ENCODE measurements at places on chromosomes 4 and X. TPM values are rescaled to one million over a fixed set of nuclear protein-coding genes. Genes with fewer than 3 reads are reported as not detected.
A peak's percentile ranks its signal among the peaks of the same experiment; 100 is the strongest.

GRCh38 chrX:56429581-56429980 lies 133.8 kb upstream of the UBQLN2 start:
- DNase-seq, result no peak

- DNase-seq, result no peak
Measured at GRCh38 chr4:187232196-187232595, 508.5 kb upstream of the FAT1 start.

GRCh38 chr4:169270810-169271691 lies at the start of gene SH3RF1:
Gene SH3RF1, minus strand, starts transcription at chr4:169270956. Its CDS starts 1,744 bp downstream, at chr4:169269212.
- DNase-seq, result peak; percentile 69

DNA sequence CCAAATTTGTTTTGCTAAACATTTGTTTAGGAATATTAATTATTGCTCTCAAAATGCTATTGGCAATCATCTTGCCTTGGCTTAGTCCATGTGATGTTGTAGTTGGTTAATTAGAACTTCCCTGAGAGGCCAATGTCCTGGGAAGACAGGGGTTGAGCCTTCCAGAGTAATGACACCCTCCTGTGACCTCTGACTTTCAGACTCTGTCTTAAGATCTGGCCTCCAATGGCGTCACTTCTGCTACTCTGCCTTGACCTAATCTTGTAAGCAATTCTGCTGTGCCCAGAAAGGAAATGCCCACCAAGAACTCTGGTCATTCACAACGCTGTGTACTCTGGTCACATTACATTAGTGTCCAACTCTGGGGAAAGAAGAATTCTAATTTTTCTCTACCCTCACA lies 111.9 kb downstream of the SH3RF1 start:
- DNase-seq, result no peak

DNA sequence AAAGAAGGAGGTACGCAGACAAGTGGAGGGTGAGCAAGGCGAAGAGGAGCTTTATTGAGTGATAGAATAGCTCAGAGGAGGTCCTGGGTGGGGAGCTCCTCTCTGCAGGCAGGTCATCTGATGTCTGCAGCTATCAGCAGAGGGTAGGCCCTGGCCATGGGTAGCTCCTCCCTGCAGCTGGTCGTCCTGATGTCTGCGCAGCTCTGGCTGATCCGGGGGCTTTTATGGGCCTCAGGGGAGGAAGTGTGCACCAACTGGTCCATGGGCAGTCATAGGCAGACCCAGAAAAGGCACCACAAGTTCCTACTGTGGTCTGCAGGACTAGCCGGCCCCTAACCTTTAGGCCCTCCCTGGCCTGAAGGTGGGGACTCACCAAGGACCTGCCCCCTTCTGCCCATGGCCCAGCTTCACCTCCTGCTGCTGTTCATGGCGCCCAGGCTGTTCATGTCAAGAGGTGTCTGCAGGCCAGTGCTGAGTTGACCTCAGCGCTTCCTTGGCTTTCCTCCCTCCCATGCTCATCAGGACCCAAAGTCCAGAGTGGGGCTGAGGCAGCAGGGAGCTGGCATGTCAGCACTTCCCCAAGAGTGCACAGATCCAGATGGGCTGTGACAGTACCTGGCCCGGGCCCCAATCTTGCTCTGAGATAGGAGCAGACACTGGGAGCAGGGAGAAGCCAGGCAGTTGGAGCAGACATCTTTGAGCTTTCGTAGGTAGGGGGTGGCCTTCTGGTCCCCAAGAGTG lies 46.1 kb downstream of the ARAP2 start:
- DNase-seq, result no peak

- no peak for DNase-seq
Measured at GRCh38 chr4:150224896-150225591, 146.8 kb downstream of the DCLK2 start.

DNA sequence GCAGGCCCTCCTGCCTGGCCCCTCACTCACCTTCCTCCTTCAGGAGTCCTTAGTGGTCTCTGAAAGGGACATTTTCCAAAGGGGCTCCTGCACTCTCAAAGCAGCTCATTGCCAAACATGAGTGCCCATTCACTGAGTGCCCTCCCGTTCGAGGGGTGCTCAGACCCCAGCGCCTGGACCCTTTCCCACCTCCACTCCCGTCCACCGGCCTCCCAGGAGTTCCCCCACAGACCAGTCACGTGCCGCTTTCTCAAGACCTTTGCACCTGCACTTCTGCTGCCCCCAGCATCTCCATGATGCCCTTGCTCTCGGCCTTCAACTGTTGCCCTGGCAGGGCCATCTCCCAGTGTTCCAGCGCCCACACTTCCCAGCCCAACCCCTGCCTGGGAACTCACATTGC lies 89.5 kb downstream of the ADRA2C start:
- no peak for DNase-seq

DNA sequence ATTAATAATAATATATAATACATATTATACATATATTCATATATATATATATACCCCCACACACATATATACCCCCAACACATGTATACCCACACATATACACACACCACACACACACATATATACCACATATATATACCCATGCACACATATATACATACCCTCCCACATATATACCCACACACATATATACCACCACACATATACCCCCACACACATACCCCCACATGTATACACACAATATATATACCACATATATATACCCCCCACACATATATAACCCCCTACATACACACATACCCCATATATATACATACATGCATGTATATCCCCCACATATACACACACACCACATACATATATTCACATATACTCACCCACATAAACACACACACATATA lies 52.0 kb downstream of the NSG1 start:
- no peak for DNase-seq

DNA sequence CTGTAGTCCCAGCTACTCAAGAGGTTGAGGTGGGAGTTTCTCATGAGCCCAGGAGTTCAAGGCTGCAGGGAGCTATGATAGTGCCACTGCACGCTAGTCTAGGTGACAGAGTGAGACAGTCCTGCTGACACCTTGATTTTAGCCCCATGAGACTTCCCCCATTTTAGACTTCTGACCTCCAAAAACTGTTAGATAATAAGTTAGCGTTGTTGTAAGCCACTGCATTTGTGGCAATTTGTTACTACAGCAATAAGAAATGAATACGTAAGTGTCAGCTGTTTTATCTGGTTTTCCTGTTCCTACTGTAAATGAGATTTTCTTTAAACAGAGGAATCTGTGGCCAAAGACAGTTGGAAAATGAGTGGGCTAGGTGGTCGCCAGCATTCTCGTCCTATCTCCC lies 83.9 kb downstream of the ARHGAP10 start:
- DNase-seq, result no peak

- DNase-seq, result no peak
Measured at GRCh38 chr4:186693894-186694293, 29.8 kb downstream of the FAT1 start.

DNA sequence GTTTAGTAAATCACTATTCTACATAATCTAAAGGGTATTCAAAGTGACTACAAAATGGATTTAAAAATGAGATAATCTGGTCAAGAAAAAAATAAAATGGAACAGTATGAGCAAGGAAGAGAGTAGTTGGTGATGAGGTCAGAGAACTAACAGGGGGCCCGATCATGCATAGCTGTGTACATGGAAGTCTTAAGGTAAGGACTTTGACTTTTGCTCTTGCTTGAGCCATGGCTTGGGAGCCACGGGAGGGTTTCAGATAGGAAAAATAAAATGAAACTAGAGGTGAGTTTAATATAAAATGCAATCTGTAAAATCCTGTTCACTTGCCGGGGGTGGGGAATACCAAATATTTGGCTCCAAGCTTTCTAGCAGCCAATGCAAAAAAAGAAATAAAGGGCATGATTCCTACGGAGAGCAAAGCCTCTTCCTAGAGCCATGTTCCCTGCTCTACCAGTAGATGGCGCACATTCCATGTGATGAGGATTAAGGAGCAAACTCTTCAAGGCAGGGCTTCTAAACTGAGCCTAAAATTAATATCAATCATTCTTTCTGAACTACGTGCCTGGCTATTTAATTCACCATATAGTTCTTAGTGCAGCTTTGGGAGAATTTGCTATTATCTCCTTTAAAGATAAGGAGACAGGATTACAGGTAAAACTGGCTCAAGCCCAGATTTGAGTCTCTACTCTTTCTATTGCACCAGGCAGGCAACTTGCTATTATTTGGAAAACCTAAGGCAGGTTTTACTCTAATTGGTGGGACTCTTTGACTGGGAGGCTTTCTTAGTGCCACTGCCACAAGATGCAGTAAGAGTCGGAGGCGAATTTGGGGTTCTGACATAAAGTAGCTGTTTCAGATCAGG lies 6.8 kb upstream of the CLCN5 start:
- no peak for DNase-seq

- no peak for DNase-seq
Measured at GRCh38 chr4:145473203-145473602, 8.4 kb upstream of the SMAD1 start.

The TMPRSS11B gene
- polyA plus RNA-seq, result not detected

DNA sequence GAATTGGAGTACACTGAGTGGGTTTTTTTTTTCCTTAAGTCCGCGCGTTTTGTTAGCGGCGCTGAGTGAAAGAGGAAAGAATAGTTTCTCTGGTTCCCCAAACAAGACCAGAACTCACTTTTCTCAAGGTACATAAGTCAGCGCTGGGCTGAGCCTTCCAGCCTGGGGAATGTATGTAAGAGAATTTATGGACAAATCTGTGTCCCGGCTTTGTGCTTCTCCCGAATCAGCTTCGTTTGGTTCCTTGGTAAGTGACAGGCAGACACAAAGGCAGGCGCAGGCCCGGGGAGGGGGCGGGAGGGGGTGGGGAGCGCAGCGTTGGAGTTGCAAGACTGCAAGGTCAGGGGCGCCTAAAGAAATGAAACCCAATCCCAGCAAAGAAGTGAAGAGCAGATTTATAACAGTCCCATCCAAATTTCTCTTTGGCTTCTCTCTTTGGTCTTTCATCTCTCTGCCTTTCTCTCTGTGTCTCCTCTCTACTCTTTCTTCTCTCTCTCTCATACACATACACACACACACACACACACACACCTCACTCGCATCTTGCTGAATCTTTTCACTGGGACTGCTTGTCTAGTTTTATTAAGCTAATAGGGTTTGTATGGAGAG lies 981 bp downstream of the TET2 start:
- peak; percentile 45 for DNase-seq

DNA sequence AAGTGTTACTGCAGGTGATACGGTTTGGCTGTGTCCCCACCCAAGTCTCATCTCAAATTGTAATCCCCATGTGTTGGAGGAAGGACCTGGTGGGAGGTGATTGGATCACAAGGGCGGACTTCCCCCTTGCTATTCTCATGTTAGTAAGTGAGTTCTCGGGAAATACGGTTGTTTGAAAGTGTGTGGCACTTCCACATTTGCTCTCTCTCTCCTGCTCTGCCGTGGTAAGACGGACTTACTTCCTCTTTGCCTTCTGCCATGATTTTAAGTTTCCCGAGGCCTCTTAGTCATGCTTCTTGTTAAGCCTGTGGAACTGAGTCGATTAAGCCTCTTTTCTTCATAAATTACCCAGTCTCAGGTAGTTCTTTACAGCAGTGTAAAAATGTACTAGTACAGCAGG lies 65.2 kb upstream of the SLC7A11 start:
- DNase-seq, result no peak

The TCEAL6 gene
- 0.31 TPM for polyA plus RNA-seq

DNA sequence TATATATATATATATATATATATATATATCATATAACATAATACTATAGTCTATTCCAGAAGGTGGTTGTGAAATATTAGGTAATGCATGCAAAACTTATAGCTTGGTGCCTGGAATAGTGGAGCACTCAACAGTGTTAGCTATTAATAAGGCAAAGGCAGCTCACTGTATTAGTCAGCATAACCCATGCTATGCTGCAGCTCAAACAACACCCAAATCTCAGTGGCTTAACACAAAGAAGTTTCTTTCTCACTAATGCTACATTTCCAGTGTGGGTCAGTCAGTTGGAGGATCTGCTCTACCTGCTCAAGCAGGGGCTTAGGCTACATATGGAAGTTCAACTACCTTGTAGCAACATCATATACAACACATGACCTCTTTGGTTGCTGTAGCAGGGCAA lies 5.2 kb upstream of the RPGR start:
- DNase-seq, result no peak

DNA sequence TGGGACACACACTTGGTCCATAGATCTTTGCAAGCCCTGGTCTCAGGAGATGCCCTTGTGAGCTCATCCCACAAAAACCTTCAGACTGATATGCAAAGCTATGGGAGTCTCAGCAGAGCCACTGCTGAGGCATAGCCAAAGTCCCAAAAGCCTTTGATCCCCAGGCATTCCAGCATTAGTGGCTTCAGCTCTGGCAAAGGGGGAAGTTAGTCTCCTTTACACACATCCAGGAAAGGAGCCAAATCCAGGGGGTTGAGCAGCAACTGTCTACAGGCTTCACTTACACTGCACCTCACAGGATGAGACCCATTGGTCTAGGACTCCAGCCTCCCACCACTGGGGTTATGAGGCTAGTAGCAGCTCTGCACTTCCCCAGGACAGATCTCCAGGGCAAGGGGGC lies 14.0 kb downstream of the PF4 start:
- no peak for DNase-seq

- DNase-seq, result no peak
Measured at GRCh38 chrX:112803060-112803459, 37.6 kb downstream of the AMOT start.

GRCh38 chr4:180285796-180286195 lies 1957.4 kb upstream of the TENM3 start:
- no peak for DNase-seq

DNA sequence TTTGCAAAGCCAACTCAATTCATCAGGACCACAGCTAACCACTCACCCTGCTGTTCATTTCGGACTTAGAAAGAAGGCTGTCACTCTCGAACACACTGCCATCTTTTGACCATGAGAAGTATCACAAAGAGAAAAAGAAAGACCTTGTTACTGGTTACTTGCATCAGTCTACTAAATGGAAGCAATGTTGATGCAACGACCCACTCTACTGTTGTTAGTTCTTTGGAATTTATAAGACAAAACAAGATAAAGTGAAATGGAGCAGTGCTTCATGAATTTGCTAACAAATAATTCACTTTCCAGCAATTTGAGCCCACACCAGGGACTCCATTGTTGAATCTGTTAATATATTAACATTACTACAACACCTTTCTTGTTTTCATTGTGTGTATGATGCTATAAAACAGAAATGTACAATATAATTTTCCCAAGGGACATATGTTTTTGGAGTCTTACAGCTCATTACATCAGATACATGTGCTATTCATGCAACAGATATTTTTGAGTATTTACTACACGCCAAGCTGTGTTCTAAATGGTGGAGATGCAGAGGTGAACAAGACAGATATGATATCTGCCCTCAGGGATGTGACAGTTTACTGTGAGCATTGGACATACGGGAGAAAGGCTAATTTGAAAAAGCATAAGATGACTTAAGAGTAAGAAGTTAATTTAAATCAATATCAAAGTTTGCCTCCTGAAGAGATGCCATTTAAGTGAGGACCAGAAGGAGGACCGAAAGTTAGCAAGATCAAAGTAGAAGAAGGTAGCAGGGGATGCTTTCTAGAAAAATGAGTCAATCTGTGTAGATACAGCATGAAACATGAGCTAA lies 87.2 kb downstream of the AREG start:
- DNase-seq, result peak; percentile 10

- DNase-seq, result no peak
Measured at GRCh38 chr4:86569103-86569870, 24.8 kb upstream of the PTPN13 start.

The AIFM1 gene
- polyA plus RNA-seq, result 102 TPM
